ENCODE measurements at places on chromosomes 5 and 9.

DNA sequence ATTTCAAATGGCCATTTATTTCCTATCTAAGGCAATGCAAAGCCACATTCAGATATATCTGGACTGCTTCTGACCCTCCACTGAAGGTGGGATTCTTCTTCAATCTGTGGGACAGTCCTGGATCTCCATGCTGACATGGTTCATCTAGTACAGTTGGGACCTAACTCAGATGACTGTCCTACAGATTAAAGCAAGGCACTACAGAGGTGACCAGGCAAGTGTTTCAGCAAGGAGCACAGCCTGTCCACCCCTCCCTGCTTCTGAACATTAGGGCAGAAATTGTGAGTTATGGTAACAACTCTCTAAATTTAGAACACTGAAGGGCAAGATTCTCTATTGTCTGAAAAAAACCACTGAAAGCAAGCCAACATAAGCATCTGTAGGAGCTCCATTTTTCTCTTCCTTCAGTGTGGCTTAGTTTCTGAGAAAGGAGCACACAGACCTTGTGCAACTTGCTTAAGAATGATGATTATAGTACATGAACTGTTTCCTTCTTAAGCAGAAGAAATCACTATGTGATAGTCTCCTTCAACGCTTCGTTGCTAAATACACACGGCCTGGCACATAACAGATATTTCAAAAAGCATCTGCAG, 62.9 kb upstream of the BARX1 start:
- DNase-seq = no peak

DNA sequence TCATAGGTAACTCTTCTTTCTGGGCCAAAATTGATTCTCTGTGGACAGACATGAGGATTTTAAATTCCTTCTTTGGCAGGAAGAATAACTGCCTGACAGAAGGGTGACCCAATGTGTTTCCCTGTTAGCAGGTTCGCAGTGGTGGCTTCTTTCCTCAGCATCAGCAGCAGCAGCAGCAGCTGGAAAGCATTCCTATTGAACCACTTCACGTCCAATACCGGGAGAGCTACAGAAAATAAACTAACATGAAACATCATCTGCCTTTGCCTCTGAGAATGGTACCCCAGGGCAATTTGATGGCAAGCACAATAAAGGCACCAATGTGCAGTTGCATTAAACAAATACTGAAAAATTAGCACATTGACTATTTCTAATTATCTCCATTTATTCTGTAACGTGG, 214.5 kb downstream of the TMEM167A start:
- no peak for DNase-seq

GRCh38 chr9:124238546-124239140, 19.1 kb upstream of the NEK6 start:
- no peak for DNase-seq

- DNase-seq = no peak
Observed at GRCh38 chr9:132381966-132382541, 24.6 kb downstream of the TTF1 start.

DNA sequence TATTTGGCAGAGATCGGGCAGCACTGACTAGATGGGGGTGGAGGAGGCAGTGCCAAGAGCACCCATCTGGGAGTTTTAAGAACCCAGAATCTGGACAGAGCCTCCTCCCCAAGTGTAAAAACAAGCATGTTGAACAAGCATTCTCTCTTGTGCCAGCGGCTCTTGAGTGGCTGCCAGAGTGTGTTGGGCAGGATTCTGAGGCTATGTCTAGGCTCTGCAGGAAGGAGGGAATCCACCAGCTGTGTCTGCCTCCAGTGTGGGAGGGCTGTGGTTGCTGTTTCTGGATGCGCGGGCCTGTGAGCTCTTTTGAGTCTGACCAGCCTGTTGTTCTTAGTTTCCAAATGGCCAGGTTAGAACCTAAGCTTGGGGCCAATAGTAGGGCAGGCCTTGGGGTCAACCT, 39.8 kb downstream of the HMCN2 start:
- no peak for DNase-seq

DNA sequence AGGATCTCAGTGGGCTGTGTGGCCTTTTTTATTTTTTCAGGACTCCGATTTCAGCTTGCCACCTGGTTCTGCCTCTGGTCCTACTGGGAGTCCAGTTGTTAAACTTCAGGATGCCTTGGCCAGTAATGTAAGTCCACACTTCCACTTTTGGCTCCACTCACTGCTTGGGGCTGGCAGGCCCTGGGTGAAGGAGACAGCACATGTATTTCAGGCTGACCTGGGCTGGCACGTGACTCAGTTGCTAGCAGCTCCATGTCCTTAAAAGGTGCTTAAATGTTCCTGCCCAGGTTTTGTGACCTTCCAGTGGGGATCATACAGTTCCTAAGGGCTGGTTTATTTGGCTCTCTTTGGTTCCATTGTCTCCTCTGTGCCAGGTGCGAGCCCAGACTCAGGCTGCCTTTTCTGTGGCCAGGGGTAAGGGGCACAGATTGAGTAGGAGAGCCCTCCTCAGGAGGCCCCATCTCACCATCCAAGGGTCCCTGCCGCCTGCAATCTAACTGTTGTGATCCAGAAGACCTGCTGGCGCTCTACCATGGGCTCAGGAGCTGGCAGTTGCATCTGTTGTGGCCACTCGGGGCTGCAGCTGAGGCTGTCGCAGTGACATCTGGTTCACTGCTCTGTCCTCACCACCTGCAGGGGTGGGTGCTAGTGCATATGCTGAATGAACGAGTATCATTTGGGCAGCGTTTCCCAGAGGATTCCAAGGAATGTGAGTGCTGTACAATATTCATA, 19.2 kb upstream of the POMT1 start:
- DNase-seq = no peak

DNA sequence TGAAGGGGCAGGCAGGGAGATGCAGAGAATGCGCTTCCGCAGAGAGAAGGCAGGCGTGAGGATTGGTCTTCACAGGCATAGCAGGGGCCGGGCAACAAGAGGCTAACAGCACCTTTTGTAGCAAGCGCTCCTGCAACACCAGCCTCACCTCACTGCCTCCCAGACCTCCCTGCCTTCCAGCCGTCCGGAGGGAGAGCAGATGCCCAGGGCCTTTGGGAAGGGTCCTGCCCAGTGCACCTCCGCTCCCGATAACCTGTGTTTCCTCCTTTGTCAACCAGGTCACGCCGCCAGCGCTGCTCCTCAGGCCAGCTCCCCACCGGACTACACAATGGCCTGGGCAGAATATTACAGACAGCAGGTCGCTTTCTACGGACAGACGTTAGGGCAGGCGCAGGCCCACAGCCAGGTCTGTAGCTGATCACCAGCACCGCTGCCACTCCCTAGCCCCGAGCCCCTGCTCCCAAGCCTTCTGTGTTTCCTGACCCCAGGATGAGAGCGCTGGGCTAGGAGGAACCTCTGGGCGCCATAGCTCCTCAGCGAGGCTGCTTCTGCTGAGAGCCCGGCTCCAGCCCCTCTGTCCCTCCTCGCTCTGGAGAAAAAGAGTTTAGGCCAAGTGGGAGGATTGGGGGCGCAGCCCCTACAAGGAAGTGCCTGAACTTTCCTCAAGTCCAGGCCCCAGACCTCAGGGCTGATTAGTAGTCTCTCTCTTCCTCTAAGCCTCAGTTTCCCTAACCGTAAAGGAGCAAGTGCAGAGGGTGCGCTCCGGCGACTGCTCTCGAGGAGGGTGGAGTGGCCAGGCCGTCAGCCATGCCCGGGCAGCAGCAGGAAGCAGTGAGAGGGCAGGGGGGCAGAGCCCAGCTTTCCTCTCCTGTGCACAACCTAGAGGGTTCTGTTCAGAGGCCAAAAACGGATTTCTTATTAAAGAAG, 28.4 kb upstream of the PRDM12 start:
- no peak for DNase-seq

- DNase-seq = no peak
Observed at GRCh38 chr5:1323803-1324173, 21.1 kb downstream of the CLPTM1L start.

DNA sequence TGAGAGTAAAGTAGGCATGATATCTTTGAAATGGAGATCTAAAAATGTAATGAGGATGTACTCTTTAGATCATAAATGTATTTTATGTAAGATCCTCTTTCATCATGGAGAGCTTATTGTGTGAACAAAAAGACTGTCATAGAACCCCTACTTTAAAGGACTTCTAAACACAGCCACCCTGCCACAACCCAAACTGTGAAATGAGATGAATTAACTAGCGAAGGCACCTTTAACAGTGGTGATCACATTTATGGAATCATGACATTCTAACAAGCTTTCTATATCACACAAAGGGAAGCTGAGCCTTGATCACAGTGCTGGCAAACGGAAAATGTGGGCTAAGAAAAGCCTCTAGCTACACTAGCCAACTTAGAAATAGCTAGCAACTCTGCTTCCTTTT, 1585.2 kb downstream of the EFNA5 start:
- DNase-seq = no peak

DNA sequence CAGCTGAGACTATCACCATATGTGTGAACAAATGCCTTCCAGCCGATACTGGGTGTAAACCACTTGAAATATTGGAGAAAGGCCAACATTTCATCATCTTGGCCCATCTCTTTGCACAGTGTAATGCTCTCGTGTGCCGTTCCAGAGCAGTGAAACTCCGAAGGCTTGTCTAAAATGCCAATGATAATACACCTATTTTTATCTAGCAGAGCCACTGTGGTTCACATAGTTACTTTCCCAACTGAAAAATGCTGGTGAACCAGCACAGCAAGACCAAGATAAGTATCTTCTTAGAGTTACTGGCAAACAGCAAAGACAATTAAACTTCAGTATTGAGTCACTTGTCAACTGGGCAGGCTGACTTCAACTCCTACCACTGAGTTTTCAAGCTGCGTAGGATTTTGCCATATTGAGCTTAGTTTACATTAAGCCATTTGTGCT, 379.9 kb upstream of the ACTBL2 start:
- no peak for DNase-seq

DNA sequence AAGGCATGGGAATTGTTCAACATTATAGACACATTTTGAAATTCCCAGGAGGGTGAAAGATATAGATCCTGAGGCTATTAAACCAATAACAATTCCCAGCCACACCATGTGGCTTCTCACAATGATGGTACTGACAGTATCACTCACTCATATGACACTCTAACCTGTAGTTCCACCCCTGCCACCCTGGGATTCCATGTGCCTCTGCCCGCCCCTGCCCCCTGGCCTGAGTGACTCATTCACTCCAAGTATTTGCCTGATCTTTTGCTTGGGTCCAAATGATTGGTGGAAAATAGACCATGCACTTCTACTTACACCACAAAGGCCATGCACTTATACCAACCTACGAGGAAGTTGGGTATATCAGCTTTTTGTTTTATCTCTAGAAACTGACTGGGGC, 305.2 kb upstream of the DAB2 start:
- DNase-seq = no peak

- DNase-seq = no peak
Observed at GRCh38 chr9:87120610-87121009, 173.3 kb upstream of the GAS1 start.

- no peak for DNase-seq
Observed at GRCh38 chr5:71782771-71783770, 64.0 kb downstream of the CARTPT start.

- no peak for DNase-seq
Observed at GRCh38 chr9:20030221-20030620, 241.4 kb upstream of the SLC24A2 start.

DNA sequence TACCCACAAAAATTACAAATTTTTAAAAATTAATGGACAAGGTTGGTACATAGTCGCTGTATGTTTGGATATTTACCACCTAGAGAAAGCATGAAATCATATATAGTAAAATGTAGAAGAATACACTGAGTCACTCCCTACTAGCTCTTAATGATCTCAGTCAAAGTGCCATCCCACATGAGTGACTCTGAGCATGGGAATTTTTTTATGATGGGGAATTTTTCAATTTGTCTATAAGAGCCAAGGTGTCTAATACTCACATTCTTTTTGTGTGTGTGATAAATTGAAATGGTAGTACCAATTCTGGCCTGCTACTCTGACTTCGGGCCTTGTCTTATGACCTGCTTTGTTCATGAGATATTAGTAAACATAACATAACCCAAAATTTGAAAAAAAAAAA, 483.2 kb downstream of the CDH10 start:
- no peak for DNase-seq

DNA sequence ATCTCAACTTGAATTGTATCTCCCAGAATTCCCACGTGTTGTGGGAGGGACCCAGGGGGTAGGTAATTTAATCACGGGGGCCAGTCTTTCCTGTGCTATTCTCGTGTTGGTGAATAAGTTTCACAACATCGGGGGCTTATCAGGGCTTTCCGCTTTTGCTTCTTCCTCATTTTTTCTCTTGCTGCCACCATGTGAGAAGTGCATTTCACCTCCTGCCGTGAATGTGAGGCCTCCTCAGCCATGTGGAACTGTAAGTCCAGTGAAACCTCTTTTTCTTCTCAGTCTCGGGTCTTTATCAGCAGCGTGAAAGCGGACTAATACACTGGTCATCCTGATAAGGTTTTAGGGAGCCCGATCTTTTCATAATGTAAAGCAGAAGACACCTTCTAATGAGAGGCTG, 687.0 kb upstream of the FTMT start:
- DNase-seq = no peak

- no peak for DNase-seq
Observed at GRCh38 chr5:158947846-158948245, 151.9 kb downstream of the EBF1 start.

GRCh38 chr9:129783516-129784361, 19.2 kb upstream of the TOR1B start:
- DNase-seq = peak; percentile 44

DNA sequence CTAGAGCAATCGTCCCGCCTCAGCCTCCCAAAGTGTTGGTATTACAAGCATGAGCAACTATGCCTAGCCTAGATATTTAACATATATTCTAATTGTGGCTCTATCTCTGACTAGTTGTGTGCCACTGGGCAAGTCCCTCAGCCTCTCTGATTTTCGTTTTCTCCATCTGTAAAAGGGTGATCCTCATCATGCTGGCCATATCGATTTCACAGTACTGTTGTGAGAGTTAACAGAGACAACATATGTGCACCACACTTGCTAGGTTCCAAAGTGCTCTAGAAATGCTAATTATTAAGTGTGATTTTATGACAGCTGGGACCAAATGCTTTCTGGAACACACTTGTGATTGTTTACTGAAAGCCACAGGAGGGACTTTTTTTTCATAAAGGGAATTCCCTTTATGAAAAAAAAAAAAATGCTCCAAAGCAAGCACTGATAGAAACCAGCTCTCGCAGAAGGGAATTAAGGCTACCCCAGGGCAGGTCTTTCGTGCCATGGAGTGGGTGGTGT, 78.5 kb upstream of the EPB41L4B start:
- DNase-seq = no peak

GRCh38 chr9:4375424-4376200, 75.7 kb upstream of the GLIS3 start:
- no peak for DNase-seq

DNA sequence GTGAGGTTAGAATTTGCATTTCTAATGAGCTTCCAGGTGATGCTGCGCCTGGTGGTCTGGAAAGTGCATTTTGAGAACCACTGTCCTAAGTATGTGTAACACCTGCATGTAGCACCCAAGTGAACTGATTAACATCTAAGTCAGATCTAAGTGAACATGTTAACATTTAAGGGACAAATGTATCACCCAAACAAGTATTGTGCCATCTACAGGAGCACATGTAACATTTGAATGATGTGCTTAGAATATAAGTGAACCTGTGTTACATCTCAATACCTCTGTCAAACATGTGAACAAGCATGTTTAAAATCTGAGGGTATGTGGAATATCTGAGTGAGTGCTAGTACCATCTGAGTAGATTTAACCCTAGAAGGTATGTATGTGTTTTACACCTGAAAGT, 68.7 kb downstream of the PLPPR1 start:
- DNase-seq = no peak
